ENCODE measurements at places on chromosomes 6 and 20.

DNA sequence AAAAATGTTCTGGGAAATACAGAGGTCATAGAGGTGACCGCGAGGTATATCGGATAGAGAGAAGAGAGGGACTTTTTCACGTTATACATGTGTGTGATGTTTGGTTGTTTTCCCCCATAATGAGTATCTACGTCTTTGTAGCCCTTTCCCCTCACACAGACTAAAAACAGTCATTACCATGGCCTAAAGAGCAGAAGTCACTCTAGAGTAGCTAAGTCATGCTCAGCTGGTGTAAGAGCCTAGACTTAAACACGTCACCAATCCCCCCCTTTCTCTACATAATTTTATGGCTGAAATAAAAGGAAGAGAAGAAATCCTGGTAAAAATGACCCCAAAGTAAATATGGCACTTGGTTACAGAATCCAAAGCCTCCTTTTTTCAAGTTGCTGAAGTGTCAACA, 6.0 kb upstream of the BEND3 start:
- DNase-seq: no peak

DNA sequence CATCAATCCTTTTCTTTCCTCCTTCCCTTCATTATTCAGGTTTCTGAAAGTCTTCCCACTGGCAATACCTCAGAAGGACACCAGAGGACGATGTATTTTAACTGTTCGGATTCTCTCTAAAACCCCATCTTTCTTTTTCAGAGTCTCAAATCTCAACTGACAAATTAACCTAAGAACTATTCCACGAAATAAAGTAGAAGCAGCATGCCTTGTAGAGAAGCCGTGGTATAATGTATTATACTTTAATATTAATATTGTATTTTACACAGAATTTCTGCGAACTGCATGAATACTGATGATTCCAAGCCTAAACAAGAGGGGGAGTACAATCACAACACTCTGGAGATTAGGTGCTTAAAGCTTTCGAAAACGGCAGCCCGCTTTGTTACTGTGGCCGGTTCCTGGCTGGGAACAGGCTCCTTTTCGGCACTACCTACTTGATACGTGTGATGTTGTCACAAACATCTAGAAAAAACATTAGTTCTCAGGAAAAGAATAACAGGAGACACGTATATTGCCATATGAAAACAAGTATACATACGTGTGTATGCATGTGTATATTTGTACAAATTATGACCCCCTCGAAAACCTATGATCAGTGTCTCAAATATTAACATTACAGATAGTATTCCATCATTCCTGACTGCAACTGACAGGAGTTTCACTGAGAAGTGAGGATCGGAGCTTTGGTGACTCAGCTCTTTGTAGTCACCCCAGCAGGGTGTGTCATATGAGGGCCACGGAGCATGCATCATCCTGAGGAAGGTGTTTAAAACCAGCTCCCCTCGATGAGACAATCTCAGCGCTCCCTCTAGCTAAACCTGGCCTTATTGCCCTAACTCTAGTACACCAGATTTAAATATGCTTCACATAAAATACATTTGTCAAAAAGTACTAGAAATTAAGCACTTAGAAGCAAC, 319.7 kb upstream of the TCF21 start:
- DNase-seq: peak; percentile 75

- peak; percentile 64 for DNase-seq
These were observed 24.1 kb downstream of the ATXN1 start for GRCh38 chr6:16736856-16737775.

- no peak for DNase-seq
These were observed 70.2 kb downstream of the AIG1 start for GRCh38 chr6:143130928-143131327.
